ENCODE measurements at places on chromosomes 13 and 19. TPM values are rescaled to one million over a fixed set of nuclear protein-coding genes. Genes with fewer than 3 reads are reported as not detected.

IL27RA gene
- 2.1 TPM for total RNA-seq

MYO1F gene
- total RNA-seq, result 0.19 TPM

PSPN gene
- total RNA-seq, result 0.79 TPM

ZNF415 gene
- total RNA-seq, result 12.7 TPM

ATXN8OS gene
- not detected for total RNA-seq

GNG8 gene
- not detected for total RNA-seq

Measured in aortic smooth muscle cell (primary cell).